NCI-H1694 (cell line): ENCODE measurements at places on chromosomes 11 and 22.

DNA sequence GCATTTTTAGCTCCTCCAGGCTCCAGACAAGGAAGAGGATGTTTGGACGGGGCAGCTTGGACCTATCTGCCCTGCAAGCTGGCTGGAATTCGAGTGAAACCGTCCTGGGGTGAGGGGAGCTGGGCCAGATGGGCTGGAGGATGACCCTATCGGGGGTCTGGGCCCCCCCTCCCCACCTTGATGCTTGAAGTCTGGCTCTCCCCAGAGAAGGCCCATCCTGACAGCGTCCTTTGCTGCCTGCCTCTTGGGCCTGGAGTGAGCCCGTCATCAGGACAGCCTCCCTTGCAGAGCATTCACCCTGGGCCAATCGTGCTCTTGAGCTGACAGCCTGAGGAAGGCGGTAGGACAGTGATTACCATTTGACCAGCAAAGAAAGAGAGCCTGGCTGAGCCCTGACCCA, 5.3 kb upstream of the PDGFB start:
- DNase-seq: no peak

GRCh38 chr22:23242473-23243001, 62.2 kb downstream of the BCR start:
- no peak for DNase-seq

DNA sequence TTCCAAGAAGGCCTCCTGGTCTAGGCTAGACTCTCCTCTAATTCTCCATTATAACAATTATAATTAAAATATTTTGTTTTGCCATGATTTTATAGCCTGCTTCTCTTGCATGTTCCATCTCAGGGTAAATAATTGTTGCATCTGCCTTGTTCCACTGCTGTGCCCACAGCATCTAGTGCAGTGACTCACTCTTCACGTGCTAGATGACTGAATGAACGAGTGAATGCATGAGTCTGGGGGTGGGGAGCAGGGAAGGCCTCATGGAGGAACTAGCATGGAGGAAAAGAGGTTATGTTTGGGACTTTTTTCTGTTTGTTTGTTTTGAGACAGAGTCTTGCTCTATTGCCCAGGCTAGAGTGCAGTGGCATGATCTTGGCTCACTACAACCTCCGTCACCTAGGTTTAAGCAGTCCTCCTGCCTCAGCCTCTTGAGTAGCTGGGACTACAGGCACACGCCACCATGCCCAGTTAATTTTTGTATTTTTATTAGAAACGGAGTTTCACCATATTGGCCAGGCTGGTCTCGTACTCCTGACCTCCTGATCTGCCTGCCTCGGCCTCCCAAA, 5.2 kb upstream of the OAF start:
- DNase-seq: no peak

GRCh38 chr11:128614026-128614425, 26.7 kb upstream of the ETS1 start:
- DNase-seq: no peak

DNA sequence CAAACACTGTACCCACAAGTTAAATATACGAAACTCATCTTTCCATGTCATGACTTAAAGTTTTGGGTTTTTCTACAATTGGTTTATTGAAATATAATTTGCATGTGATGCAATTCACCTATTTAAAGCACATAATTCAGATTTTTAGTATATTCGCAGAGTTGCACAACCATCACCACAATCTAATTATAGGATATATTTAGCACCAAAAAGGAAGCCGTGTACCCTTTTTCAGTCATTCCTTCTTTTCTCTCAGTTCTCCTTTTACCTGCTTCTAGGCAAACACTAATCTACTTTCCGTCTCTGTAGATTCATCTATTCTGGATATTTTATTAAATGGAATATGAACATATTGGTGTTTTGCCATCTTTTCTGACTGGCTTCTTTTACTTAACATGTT, 1458.1 kb upstream of the TENM4 start:
- no peak for DNase-seq

DNA sequence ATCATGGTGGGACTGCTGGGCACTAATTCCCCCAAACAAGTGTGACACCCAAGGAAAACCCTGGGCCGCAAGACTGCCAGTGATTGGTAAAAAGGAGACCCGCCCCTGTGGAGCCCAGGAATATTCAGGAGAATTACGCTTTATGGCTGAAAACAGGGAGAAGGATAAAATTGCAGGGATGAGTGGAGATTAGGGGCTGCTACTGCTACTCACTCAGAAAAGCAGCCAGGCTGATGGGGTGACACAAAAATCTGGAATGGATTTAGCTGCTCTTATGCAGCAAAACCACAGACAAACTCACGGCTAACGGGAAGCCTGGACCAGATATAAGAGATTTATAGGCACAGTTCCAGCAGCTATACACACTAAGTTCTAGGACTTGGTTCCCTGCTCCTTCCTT, 4.4 kb upstream of the FBXO3 start:
- DNase-seq: peak; percentile 81

DNA sequence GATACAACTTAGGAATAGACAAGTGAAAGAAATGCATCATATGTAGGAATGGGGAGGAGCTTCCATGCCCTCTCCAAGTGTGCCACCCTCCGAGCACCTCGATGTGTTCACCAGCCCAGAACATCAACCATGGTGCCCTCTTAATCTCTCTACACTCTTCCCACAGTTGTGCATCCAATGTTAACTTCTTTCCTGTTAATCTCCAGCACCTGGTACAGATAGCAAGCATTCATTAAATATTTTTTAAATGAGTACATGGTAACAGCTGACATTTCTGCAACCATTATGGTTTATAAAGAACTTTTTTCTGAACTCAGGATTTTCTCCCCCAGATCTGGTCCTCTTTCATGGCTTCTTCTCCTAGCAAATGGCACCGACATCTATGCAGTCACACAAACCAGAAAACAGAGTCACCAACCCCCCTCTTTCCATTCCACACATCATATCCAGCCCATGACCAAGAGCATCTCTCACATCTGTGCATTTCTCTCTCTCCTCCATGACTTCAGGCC, 118.1 kb upstream of the CLPB start:
- DNase-seq: no peak

- DNase-seq: no peak
Measured at GRCh38 chr22:48494256-48494967, 1333.3 kb downstream of the BRD1 start.
